Activated T-helper 1 cell treated with Interleukin-2 at 50 U/mL for 16 hours (primary cell): ENCODE measurements at places on chromosomes 5 and 9.

DNA sequence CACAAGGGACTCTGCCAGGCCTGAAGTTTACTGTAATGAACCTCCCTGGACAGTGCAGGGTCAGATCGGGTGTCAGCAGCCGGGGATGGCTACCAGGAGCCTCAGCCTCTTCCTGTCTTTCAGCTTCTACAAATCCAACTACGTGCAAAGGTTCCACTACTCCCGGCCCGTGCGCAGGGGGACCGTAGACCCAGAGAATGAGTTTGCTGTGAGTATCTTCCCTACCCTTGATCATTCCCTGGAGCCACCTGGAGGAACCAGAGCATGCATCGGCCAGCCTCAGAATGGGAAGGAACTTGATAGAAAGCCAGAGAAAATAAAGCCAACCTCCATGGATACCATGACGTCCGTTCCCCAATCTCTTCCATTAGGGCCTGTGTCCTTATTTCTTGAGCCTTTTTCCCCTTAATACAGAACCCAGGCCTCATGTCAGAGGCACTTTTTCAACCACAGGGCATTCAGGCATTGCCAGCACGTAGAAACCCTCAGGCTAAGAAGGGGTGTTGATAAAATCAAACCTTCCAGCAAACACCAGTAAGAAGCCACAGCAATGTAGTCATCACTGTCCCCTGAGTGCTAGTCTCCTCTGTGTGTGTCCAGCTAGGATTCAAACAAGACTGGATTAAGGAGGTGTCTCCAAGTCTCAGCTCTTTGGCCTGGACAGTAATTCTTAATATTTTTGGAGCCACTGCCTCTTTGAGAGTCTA, 49.0 kb upstream of the FOXI1 start:
- no peak for DNase-seq

DNA sequence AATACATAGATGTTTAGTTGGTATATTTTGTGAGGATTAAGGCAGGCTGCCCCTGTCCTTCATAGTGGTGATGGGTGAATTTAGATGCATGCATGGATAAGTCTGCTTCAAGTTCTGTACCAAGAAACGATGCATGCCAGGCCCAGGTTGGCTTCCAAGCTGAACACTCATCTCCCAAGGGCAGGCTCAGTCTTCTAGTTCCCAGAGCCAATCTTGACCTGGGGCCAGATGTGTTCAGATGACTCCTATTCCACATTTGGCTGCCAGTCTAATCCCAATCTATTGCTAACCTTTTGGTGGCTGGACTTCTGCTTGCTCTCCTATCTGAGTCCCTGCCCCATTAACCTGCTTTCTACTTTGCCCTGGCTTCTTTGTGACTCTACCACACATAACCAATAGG, 18.5 kb upstream of the SNAPC3 start:
- no peak for DNase-seq

GRCh38 chr5:118533156-118533555, 455.2 kb downstream of the DTWD2 start:
- no peak for DNase-seq

- DNase-seq = no peak
Measured at GRCh38 chr5:89005990-89006389, 123.0 kb upstream of the MEF2C start.

DNA sequence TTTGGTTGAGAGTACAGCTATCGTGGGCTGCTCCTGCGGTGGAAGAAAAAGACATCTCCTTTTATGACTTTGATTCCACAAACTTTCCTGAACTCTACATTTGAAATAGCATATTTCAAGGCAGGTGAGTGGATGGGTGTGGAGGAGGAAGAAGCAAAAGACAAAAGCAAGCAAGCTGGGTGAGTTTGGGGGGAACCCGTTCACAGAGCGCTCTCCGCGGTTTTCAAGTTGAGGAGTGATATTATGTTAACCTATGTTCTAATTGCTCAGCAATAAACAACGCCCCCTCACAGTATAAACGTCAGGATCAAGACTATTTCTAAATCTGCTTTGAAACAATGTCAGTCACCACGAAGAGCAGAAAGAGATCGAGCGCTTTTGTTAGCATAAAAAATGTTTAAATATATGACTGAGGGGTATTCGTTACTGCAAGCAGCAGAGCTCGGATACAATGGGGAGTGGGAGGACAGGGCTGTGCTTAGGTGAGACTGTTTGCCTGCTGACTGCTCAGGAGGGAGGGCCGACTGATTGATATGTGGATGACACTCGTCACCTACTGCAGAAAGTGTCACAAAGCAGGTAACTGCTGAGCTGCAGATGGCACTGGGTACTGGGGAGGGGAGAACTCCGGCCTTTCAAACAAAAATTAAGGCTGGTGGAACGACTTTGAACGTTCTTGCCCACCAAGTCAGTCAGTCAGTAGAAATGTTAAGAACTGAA, 236.5 kb downstream of the DRD1 start:
- no peak for DNase-seq

DNA sequence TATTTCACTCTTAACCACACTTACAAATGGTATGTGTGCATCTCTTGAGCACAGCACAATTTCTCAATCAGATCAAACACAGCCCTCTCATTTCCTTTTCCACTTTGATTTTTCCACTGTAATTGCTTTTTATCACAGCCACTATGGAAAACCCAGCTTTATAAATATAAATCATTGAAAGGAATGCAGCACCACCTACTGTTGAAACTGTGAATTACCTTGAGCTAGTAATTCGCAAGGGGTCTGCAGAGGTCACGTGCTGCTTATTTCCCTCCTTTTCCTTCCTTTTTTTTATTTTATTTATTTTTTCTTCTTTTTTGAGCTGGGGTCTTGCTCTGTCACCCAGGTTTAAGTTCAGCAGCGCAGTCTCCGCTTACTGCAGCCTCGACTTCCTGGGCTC, 76.9 kb downstream of the CDH6 start:
- no peak for DNase-seq

DNA sequence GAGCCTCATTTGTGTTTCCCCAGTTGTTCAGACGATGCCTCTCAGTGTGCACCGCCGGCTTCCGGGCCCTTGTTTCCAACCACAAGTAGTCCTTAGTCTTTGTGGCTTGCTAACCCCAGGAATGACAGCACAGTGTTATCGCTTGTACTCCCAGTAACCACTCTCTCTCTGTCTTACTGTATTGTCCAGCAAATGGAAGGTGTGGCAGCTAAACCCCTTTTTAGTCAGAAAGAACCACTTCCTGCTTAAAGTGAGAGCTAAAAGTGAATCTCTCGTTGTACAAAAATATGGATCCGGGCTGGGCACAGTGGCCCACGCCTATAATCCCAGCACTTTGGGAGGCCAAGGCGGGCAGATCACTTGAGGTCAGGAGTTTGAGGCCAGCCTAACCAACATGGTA, 61.3 kb downstream of the ENC1 start:
- DNase-seq = peak; percentile 8

- no peak for DNase-seq
Measured at GRCh38 chr5:3122216-3122615, 370.7 kb upstream of the IRX2 start.
